ENCODE measurements at places on chromosomes 16 and 17.

- DNase-seq: no peak
Observed at GRCh38 chr16:30090610-30091331, 953 bp downstream of the TBX6 start.

- DNase-seq: peak; percentile 67
Observed at GRCh38 chr17:31787857-31788570, 71.0 kb downstream of the COPRS start.

- DNase-seq: no peak
Observed at GRCh38 chr16:10688291-10688690, 6.4 kb downstream of the TEKT5 start.

- DNase-seq: no peak
Observed at GRCh38 chr16:28183930-28184329, 27.8 kb downstream of the XPO6 start.

DNA sequence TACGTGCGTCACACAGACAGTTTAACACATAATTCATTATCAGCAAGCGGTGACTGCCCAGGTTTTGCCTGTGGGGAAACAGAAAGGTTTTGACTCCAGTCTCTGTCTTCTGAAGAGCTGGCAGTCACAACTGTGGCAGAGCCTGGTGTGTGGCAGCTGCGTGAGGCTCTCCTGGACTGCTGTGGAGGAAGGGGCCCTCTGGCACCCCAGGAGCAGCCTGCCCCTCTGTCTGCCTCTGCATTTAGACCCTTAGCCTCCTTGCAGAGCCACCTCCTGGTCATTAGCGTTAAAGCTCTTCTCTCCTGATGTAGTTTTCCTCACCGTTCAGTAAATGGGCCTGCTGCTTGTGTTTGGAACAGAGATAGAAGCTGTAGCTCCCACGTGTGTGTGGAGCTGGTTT lies 10.9 kb downstream of the RAB40C start:
- no peak for DNase-seq

DNA sequence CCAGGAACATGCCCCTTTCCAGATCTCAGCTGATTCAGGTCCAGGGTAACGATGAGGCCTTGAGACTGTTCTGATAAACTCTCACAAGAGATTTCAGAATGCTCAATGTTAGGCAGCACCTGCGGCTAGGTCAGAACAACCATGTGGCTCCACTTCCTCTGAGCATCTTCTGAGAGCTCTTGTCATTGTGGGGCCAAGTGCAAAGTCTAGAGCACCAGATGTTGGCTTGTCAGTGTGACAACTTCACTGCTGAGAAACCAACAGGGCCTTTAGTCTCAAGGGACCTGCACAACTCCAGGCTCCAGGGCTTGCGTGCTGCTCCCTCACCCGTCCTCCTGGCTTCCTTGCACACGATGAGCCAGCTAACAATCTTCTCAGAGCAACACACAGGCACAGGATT lies 29.0 kb downstream of the FCSK start:
- DNase-seq: no peak

- DNase-seq: no peak
Observed at GRCh38 chr16:1256874-1257322, 1.0 kb downstream of the TPSD1 start.

- DNase-seq: peak; percentile 86
Observed at GRCh38 chr17:45948881-45949624, 50.0 kb upstream of the STH start.

GRCh38 chr16:11781773-11782172 lies 15.3 kb downstream of the ZC3H7A start:
- DNase-seq: no peak

- no peak for DNase-seq
Observed at GRCh38 chr16:70659546-70659945, 13.2 kb downstream of the IL34 start.

- DNase-seq: no peak
Observed at GRCh38 chr16:3101018-3101840, 2.1 kb upstream of the ZSCAN10 start.

DNA sequence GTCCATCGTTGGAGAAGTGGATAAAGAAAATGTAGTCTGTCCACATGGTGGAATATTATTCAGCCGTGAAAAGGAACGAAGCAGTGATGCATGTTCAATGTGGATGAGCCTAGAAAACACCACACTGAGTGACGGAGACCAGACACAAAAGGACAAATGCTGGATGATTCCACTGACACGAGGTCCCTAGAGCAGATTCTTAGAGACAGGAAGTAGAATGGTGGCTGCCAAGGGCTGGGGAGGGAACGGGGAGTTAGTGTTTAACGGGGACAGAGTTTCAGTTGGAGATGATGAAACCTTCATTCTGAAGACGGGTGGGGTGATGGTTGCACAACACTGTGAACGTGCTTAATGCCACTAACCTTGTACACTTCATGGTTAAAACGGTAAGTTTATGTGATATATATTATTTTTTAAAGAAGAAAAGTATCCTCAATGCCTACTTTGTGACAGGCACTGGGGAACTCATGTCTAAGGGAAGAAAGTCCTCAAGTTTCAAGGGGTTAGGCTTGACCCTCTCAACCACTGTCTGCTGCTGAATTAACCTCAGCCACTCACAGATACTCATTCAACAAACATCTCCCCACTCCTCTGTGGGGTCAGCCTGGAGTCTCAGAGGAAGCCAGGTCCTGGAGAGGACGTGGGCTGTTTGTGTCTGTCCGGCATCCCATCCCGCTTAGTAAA lies 17.6 kb downstream of the C16orf74 start:
- DNase-seq: no peak

GRCh38 chr16:30793508-30794069 lies 6.6 kb upstream of the ZNF629 start:
- DNase-seq: no peak

DNA sequence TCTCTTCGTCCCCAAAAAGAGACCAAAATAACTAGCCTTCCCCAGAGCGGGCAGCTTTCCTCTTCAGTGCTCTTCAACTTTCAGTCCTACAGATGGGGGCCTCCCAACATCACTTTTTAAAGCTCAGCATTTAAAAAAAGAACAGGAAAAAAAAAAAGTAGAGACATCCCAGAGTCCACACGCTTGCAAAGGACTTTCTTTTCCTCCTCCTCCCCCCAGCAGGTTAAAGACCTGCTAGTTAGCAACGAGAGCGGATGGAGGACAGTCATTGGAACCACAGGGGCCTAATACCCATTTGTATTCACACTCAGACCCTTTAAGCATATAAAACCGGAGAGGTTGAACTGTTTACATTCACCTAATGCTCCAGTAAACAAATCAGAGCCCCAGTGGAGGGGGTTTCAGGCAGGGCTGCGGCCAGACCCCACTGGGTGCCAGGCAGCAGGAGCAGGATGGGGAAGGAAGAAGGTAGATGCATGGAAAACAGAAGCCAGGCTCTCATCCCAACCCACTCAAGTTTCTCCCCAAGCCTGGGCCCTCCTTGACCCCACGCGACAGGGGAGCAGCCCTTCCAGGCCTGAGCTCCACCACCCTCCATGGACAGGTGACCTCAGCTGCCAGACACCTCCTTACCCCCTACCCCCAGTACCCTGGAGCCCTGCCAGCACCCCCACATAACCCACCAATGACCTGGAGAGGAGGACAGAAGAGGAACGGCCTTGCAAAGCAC lies 15.2 kb downstream of the ZFHX3 start:
- no peak for DNase-seq

- no peak for DNase-seq
Observed at GRCh38 chr16:26838931-26839330, 227.8 kb upstream of the C16orf82 start.

- no peak for DNase-seq
Observed at GRCh38 chr17:21304091-21304490, 19.6 kb downstream of the MAP2K3 start.

- no peak for DNase-seq
Observed at GRCh38 chr16:12426122-12426521, 377.6 kb downstream of the CPPED1 start.

- no peak for DNase-seq
Observed at GRCh38 chr17:42018339-42018738, 1.1 kb upstream of the DNAJC7 start.

Data from left cardiac atrium (tissue), 4 donors.